ENCODE measurements at places on chromosomes 12 and 14.
A peak's percentile ranks its signal among the peaks of the same experiment; 100 is the strongest.

GRCh38 chr12:99493197-99493596, 154.4 kb upstream of the GARIN6 start:
- DNase-seq, result no peak

DNA sequence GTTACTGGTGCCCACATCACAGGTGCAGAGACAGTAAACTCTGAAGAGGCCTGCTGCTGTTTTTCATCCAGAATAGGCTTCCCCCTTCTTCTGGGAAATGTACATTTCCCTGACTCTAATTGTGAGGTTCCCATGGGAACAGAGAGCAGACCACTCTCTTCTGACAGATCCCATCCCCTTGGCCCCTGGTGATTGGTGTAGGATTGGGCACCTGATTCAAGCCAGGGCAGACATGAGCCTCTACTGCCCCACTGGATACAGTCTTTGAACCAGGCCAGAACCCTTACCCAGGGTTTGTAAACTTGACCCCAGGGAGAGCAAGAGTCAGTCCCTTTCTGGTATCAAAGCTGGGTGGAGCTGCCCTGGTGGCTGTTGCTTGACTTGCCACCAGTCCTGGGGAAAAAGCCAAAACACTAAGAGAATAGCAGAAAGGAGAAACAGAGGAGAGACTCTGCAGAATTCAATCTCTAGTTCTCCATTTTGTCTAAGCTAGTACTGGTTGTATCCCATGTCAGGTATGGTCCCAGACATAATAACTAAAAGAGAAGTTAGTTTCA, 14.8 kb upstream of the NFYB start:
- no peak for DNase-seq

DNA sequence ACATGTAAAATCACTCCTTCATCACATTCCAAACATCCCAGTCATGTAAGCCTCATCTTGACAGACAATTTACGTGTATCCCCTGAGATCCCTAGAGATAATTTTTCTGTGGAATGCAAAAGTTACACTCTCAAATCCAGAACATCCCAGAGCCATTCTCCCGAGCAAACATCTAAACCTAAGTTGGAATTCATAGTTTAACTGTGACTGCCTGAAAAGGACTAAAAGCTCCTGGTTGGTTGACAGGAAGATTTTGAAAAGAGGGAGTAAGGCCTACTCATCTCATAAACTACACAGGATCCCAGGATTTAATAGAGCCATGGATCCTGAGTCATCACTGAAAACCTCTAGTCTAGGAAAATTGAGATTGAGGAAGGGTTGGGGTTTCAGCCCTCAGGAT, 123.6 kb downstream of the SCN8A start:
- peak; percentile 73 for DNase-seq

DNA sequence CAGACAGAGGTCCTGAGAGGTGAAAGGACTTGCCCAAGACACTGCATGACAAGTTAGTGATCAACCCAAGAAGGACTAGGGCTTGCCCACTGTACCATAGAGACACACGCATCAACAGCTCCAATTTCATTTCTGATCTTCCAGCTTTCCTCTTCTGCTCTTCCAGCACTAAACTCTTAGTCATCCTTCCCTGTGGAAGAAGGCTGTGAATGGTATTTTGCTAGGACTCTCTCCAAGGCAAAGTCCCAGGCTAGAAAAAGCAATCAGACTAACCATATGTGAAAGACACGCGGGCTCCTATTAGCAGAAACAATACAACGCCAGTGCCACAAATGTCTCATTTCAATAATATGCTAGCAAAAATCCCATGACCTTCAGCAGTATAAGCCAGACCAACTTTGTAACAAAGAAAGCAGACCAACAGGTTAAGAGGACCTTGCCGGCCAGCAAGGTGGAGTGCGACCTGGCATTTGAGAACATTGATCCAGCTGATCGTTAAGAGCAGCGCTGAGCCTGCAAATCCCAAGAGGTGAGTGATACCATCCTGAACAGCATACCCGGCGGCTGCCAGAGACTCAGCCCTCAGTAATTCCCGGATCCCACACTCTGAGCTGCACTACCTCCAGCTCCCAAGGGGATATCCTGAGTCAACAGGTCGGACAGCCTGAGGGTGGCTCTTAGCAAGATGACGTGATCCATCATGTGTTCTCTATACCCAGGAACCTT, 132.5 kb downstream of the FOXN3 start:
- DNase-seq, result peak; percentile 82

DNA sequence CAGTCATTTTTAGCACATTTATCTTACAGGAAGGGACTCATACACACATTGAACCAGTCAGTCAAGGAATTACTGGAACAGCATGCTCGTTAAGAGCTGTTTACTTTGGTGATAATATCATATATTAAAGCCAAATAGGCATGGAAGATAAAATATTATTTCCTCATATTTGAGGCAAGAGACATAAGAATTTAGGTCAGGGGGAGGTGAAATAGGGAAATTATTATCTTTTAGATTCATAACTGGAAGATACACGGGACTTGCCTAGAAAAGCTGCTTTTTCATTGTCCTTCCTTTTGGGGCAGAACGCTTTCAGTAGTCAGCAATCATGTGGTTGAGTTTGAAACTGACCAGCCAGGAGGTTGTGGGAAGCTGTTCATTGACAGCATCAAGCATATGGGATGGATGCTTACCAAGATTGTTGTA, 72.5 kb downstream of the NTN4 start:
- no peak for DNase-seq

Measured in AG10803 (cell line).